ENCODE measurements at places on chromosomes 5 and 9.

- peak; percentile 57 for DNase-seq
Observed at GRCh38 chr5:107560377-107560776, 110.4 kb downstream of the EFNA5 start.

DNA sequence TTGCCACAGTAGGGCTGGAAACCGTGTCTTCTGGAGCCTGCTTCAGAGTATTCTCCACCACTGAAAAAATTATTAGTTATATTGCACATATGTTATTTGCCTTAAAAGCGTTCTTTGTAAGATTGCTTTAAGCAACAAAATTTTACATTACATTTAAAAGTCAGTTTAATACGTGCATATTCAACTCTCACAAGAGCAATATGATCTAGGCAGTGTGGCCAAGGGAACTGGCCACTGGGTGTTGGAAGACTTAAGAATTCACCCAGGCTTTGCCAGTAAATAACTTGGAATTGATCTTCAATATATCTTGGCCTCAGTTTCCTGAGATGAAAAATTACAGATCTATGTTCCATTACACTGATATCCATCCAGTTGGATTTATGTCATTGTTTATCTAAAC, 694.4 kb downstream of the EFNA5 start:
- DNase-seq = no peak

GRCh38 chr9:99249619-99250018, 27.5 kb downstream of the SEC61B start:
- DNase-seq = no peak

- DNase-seq = no peak
Observed at GRCh38 chr5:10534561-10535530, 29.0 kb upstream of the ANKRD33B start.
